ENCODE measurements at places on chromosomes 5 and 9. TPM values are rescaled to one million over a fixed set of nuclear protein-coding genes. Genes with fewer than 3 reads are reported as not detected.

- DNase-seq: peak; percentile 76
Measured at GRCh38 chr5:72451741-72452505, 55.3 kb downstream of the ZNF366 start.

GRCh38 chr5:5321137-5321536 is 101.3 kb upstream of the ICE1 start:
- DNase-seq: no peak

- DNase-seq: no peak
Measured at GRCh38 chr9:18441261-18441660, 32.7 kb upstream of the ADAMTSL1 start.

- no peak for DNase-seq
Measured at GRCh38 chr9:6443661-6444060, 30.7 kb downstream of the UHRF2 start.

- DNase-seq: no peak
Measured at GRCh38 chr5:149892594-149892993, 52.0 kb downstream of the PDE6A start.

DNA sequence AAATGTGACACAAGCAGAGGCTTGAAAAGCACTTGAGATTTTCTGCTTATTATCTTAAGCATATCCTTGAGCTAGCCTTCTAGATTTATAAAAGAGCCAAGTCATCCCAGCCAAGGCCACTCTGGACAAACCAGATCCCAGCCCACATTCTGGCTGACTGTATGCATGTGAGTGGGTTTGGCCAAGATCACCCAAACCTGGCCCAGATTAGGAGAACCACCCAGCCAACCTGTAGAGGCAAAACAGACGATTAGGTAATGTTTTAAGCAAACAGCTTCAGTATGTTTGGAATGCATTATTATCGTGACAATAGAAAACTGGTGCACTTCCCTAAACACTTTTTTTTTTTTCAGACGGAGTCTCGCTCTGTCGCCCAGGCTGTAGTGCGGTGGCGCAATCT is 151.9 kb downstream of the SPATA31D1 start:
- no peak for DNase-seq

ANKRD20A1 gene
- 1.7 TPM for total RNA-seq

GRCh38 chr9:24502206-24502937 is 43.3 kb downstream of the IZUMO3 start:
- no peak for DNase-seq

DNA sequence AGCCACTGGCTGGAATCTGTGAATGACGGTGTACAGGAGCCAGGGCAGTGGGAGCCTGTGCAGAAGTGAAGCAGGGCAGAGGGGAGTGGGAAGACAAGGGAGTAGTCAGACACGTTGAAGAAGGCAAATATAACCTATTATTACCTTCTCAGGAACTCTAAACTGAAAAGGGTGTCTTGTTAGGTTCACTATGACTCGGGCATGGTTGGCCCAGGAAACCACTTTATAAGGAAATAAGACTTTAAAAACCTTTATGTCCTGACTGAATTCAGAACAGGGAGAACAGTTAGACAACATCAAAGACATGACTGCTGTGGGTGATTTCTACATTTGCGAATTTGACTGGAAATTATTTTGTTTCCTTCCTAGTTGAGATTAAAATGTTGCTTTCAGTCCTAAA is 107.5 kb downstream of the ACER2 start:
- DNase-seq: no peak

GRCh38 chr9:89531766-89532165 is 33.9 kb upstream of the SEMA4D start:
- DNase-seq: no peak

PTGDS gene
- total RNA-seq: 6,282 TPM

- DNase-seq: no peak
Measured at GRCh38 chr5:169778622-169779596, 141.8 kb downstream of the DOCK2 start.

SLC27A4 gene
- 19.2 TPM for total RNA-seq

TMEM252 gene
- total RNA-seq: not detected

SNCB gene
- total RNA-seq: not detected

- DNase-seq: no peak
Measured at GRCh38 chr5:156836846-156837245, 13.2 kb upstream of the PPP1R2B start.

- no peak for DNase-seq
Measured at GRCh38 chr9:30967476-30967875, 1417.0 kb upstream of the ACO1 start.

GRCh38 chr5:138697720-138698360 is 55.4 kb upstream of the CTNNA1 start:
- DNase-seq: no peak

IFNA4 gene
- not detected for total RNA-seq

GRCh38 chr9:16768816-16769215 is 101.7 kb downstream of the BNC2 start:
- no peak for DNase-seq

- no peak for DNase-seq
Measured at GRCh38 chr5:141359790-141360426, at the start of gene PCDHGB2. TSS of gene PCDHGB2 (plus strand) at chr5:141359994. CDS start at chr5:141360136, 142 bp downstream.

ADAMTS16 gene
- total RNA-seq: not detected
